ENCODE measurements at places on chromosomes 5 and 9.

GRCh38 chr9:116075191-116075590 lies 78.4 kb upstream of the PAPPA start:
- DNase-seq, result no peak

DNA sequence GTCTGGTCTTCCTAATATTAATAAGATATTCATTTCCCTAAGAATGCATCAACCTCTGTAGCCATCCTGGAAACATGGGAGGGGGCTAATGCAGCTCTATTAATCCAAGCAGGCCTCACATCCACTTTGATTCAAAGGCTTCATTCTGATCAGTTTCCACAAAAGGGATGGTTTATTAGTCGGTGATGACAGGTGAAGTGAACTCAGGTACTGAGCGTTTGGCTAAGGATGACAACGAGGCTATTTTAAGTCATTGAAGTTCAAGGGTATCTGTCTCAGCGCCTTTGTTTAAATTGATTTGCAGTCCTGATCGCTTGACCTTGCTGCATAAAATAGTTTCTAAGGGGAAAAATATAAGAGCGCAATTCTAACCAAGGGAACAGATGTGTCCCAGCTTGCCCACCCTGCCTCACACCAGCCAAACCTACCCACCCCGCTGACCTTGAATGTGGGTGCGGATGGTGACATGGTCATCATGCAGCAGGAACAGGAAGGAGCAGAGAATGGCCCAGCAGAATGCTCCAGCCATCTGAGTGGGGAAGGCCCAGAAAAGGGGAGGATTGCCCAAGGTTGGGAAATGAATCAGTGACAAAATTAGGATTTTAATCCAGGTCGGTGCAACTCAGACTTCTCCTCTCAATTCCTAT lies 70.5 kb upstream of the ZNF618 start:
- peak; percentile 35 for DNase-seq

DNA sequence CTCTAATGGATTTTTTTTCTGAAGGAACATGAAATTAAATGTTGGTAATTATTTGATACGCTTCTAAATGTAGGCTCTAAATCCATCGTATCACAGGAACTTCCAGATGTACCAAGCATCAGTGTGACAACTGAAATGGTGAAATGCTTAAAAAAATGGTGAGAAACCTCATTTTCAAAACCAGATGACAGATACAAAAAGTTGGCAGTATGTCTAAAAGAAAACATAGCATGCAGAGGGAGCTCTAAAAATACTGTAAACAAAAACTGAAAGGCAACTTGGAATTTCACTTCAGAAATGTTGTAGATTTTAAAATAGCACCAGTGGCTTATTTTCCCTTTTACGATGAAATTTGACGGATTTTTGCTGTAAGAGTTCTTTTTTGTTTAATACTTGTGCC lies 1043.6 kb upstream of the WWC1 start:
- DNase-seq, result no peak

DNA sequence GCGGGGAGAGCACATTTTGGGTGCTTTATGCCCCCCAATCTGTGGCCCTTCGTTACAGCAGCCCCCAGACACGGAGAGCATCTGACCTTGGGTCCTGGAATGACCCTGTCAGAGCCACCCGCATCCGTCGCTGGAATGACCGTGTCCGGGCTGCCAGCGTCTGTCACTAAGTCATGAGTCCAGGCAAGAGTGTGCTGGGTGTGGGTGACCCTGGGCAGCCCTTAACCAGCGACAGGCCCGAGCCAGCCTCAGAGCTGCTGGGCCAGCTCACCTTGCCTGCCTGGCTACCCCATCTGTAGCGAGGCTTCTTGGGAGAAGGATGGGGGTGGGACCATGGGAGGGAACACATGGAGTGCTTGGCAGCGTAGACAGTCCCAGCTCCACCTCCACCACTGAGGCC lies 46.8 kb upstream of the NOTCH1 start:
- no peak for DNase-seq

- DNase-seq, result no peak
Observed at GRCh38 chr5:153979028-153979783, 59.5 kb downstream of the FAM114A2 start.

- no peak for DNase-seq
Observed at GRCh38 chr9:524008-524407, 309.3 kb downstream of the DOCK8 start.

GRCh38 chr9:97694769-97695168 lies 2.4 kb downstream of the XPA start:
- no peak for DNase-seq

- DNase-seq, result no peak
Observed at GRCh38 chr5:176625512-176625911, 4.8 kb downstream of the SNCB start.

- DNase-seq, result no peak
Observed at GRCh38 chr9:4986296-4986695, 1.2 kb downstream of the JAK2 start.

Data from activated CD8-positive, alpha-beta memory T cell treated with anti-CD3 and anti-CD28 coated beads, Interleukin-2, amount 10 ng/mL, durations not matched to agents 7 days and 5 days (primary cell).